ENCODE measurements at places on chromosomes 1 and 21.
A peak's percentile ranks its signal among the peaks of the same experiment; 100 is the strongest.

DNA sequence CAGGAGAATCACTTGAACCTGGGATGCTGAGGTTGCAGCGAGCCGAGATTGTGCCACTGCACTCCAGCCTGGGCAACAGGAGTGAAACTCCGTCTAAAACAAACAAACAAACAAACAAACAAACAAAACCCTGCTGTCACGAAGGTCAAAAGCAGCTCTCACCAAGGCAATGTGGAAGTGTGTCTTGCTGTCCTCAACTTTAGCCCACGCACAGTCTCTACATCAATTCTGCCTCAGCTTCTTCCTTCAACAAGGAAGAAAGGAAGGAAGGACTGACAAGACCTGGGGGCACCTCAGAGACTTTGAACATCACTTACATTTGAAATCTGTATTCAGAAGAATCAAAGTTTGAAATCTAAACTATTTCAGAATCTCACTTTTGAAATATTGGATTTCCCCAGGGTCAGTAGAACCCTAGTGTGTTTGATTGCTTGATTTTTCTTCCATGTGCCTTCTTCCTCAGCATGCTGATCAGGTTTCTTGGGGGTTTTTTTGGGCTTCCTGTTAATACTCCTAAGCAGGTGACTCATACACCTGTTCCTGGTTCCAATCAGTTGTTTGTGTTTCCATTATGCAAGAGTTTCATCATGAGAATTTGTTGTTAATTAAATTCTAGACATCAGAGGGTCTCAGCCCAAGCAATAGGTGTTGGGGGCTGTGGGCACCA is 6.5 kb upstream of the CSTB start:
- no peak for DNase-seq

GRCh38 chr1:167173516-167174184 is 47.0 kb upstream of the POU2F1 start:
- DNase-seq = peak; percentile 48

- no peak for DNase-seq
Observed at GRCh38 chr1:243500512-243500911, 244.7 kb downstream of the SDCCAG8 start.

DNA sequence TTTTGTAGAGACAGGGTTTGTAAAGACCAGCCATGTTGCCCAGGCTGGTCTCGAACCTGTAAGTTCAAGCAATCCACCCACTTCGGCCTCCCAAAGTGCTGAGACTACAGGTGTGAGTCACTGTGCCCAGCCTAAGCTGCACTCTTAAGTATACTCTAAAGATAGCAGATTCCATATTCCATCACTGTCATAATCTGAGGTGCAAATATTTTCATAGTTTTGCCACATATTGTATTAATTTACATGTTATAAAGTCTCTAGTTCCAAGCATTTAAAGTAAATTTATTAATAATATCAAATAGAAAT is 121.3 kb downstream of the HFM1 start:
- no peak for DNase-seq

- DNase-seq = no peak
Observed at GRCh38 chr1:92306020-92306419, 7.2 kb downstream of the RPAP2 start.

DNA sequence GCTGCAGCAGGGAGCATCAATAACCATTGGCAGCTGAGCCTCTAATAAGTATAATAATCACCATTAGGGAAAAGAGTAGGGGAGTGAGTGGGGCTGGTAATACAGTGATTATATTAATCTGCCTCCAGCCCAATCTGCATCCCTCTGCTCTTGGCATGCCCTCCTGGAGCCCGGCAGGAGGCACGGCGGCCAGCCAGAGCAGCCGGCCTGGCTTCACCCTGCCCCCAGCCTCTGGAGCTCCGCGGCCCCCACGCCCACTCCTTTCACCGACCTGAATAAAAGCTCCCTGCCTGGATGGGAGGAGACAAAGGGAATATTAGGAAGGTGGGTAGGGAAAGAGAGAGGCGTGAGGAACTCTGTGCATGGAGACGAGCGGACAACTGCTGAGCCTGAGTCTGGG is 28.3 kb downstream of the OPTC start:
- DNase-seq = no peak

DNA sequence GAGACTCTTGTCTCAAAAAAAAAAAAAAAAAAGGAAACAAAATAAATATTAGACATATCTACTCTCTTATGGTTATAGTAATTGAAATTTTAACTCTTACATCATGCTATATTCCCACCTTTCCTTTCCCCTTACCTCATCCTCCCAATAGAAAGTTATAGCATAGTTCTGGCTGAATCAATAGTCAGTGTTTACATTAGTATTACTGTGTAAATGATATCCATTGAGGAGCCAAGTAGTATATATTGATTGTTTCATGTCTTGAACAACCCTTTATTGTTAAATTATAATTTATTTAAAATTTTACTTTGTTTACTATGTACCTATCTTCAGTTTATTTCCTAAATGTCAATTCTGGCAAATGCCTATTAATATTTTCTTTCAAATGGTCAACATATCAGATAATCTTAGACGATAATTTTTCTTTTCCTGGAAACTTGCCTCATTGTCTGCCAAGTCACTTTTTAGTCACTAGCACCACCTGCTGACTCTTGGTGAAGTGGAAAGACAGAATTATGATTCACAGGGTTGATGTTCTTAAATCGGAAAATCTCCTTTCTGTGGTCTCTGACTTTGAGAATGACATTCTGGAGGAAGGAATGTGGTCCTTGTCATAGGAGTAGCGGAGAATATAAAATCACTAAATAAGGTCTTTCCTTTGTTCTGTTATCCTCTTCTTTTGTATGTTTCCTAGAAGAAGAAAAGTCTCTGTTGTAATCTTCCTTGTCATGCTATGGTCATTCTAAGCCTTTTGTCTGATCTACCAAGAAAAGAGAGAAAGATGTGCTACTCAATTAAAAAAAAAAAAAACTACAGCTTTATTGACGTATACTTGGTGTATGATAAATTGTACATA is 8.6 kb downstream of the HJV start:
- DNase-seq = peak; percentile 87

GRCh38 chr1:242854466-242854865 is 330.0 kb upstream of the PLD5 start:
- DNase-seq = no peak

GRCh38 chr1:159957824-159958268 is 3.8 kb upstream of the SLAMF9 start:
- no peak for DNase-seq

Measured in fibroblast of upper back skin (primary cell).